ENCODE measurements at places on chromosomes 12 and 14.

DNA sequence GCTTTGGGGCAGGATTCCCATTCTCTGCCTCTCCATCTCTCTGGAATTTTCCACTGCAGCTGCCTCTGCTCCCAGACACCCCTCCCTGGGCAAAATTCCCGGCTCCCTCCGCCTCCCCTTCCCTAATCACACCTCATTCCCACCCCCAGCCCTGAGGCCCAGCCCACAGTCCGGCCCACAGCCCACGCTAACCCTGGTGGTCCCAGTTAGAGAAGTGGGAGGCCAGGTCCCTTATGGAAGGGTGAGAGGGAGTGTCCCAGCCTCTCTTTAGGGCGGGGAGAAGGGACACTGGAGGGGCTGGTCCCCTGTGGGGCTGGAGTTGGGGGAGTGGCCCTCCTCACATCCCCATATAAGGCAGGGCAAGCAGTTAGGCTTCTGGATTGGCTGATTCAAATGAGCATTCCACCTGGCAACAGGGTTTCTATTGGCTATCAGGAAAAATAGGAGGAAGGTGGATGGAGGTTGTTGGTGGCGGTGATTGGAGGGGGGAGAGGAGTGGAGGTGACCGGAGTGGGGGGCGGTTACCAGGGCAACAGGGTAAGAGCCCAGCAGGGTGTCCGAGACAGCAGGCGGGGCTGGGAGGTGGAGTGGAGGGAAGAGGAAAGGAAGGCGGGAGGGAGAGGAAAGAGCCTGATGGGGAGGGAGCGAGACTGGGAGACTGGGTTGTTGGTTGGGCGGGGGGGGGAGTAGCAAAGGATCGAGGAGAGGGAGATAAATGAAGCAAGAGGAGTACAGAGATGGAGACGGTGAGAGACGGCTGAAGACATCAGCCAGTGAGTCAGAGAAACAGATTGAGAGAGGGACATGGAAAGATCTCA is 1.9 kb upstream of the PTMS start:
- peak; percentile 99 for DNase-seq

- no peak for DNase-seq
Measured at GRCh38 chr12:20089077-20089476, 279.3 kb upstream of the PDE3A start.

GRCh38 chr14:52272375-52272774 is 4.9 kb downstream of the PTGDR start:
- no peak for DNase-seq

DNA sequence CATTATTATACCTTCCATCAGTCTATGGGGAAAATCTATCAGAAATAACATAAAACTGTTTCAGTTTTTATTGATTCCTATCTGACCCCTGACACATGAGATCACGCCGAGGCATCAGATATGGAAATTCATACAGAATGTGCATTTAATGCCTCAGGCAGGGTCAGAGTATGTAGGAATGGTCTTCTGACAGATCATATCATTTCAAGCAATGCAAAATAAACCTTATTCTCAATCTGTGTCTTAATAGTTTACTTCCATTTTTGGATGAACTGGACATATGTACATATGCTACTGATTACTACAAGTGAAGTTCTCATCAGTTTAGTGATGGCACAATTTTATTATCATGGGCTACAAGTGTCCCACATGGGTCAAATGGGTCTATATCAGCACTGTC is 150.0 kb downstream of the ANKS1B start:
- no peak for DNase-seq

DNA sequence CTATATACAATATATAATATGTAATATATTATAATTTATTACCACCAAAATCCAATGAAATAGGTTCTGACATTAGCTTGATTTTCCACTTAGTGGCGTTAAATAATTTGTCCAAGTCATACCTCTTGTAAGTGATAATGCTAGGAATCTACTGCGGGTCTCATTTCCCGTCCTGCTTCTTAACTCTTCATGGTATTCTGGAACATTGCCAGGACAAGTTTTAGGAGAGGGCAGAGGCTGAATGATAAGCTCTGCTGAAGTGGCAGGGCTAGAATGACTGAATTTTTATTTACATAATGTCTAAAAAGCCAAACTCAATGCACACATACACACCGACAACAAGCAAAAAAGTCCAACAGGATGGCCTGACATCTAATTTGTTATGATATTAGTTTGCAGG is 70.4 kb upstream of the PTPRQ start:
- no peak for DNase-seq

- peak; percentile 80 for DNase-seq
Measured at GRCh38 chr12:132162508-132163031, 18.3 kb downstream of the NOC4L start.

GRCh38 chr12:16949871-16950667 is 344.1 kb upstream of the LMO3 start:
- DNase-seq: no peak

DNA sequence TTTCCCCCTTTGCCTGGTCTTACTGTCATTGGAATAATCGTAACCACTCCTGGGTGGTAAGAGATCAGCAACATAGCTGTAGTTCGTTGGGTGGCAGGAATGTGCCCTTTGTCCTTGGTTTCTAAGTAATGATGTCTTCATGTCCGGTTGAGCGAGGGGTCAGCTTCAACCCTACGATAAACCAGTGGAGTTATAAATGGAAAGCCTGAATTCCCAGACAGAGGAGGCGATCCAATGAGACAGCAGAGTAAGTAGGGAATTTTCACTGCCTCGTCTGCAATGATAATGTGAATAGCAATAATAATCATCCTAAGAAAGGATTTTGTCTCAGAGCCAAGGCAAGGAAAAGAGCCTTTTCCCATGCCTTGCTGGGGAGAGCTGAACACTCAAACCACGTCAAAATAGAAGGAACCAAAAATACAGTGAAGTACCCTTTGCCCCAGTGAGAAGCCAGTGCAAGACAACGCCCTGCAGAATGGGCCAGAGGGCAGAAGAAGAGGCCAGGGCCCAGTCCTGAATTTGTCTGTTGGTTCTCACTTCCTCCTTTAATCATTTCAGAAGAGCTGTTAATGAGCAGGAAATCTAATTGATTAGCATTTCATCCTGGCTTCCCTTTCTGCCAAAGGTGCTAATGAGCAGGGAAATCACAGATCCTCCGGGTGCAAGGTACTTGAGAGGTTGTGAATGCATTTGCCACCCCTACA is 330.7 kb downstream of the CACNA1C start:
- DNase-seq: no peak

DNA sequence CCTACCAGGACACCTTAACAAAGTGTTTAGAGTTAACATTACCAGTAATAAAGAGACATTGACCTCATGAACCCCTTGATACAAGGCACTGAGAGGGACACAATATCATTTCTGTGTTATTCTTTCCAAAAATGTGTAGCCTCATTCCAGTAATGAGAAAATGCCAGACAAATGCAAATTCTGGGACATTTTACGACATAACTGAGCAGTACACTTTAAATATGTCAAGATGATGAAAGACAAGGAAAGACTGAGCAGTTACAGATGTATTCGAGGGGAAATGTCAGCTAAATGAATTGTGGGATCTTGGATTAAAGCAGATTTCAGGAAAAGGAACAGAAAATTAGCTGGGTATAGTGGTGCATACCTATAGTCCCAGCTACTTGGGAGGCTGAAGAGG is 255.6 kb downstream of the ERC1 start:
- no peak for DNase-seq

GRCh38 chr12:130322263-130322662 is 15.4 kb upstream of the PIWIL1 start:
- DNase-seq: no peak

DNA sequence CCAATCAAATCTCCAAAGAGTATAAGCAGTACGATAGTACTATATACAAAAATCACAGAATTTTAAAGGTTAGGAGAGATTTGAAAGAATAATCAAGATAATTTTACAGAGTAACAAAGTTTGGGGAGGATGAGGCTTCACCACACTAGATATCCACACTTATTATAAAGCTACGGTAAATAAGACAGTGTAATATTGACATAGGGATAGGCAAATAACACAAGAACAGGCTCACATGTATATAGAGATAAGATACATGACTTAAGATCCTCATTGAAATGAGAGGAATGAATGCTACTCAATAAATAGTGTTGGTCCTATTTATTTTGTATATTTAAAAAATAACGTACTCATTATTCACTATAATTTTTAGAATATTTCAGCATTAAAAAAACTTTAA is 26.2 kb downstream of the NUMB start:
- no peak for DNase-seq

- peak; percentile 75 for DNase-seq
Measured at GRCh38 chr12:95605087-95605486, 53.8 kb upstream of the USP44 start.

- DNase-seq: no peak
Measured at GRCh38 chr12:108752387-108752786, 21.1 kb upstream of the CORO1C start.

- no peak for DNase-seq
Measured at GRCh38 chr14:96232506-96232905, 23.5 kb upstream of the BDKRB1 start.

GRCh38 chr14:94161058-94161457 is 13.1 kb upstream of the PPP4R4 start:
- no peak for DNase-seq

DNA sequence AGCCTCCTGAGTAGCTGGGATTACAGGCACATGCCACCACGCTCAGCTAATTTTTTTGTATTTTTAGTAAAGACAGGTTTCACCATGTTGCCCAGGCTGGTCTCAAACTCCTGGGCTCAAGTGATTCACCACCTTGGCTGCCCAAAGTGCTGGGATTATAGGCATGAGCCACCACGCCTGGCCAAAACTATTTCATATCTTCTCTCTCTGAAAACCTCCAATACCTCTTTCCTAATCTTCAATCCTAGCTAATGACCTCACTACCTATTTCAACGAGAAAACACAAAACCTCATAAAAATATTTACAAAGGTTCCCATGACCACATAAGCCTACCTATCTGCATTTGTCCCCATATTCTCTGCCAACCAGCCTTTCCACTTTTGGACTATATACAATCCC is 32.3 kb upstream of the ANKS1B start:
- DNase-seq: peak; percentile 14
